ENCODE measurements at places on chromosomes 4 and X.

- H3K4me1 ChIP-seq = no peaks in the 10 kb centered on the region
- H3K36me3 ChIP-seq = no peaks in the 10 kb centered on the region
- H3K27ac ChIP-seq = no peak overlapping the region
Measured at GRCh38 chr4:100466501-100466900, 51.3 kb downstream of the EMCN start.

DNA sequence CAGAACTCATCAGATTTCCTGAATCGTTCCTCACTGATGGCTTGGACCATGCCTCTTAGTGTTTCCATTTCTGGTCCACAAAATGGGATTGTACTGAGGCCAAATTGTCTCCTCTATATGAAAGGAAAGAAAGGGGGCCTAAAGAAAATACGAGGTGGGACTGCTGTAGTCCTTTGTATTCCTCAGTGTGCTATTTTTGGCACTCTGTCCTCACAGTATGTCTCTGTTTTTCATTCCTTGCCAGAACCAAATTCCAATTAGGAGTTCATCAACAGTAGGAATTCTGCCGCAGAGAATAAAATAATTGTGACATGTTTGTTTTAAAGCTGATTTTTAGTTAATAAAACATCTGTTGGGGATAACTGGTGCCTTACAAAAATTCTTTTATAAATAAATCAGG is 515.7 kb downstream of the SMARCA1 start:
- H3K4me1 ChIP-seq = no peaks in the 10 kb centered on the region
- H3K27me3 ChIP-seq = no peaks in the 10 kb centered on the region
- H3K4me3 ChIP-seq = no peak overlapping the region
- H3K27ac ChIP-seq = no peak overlapping the region
- H3K36me3 ChIP-seq = no peaks in the 10 kb centered on the region

GRCh38 chr4:25608644-25609043 is 47.0 kb upstream of the SLC34A2 start:
- H3K27me3 ChIP-seq = no peaks in the 10 kb centered on the region
- no peaks in the 10 kb centered on the region for H3K4me1 ChIP-seq
- no peaks in the 10 kb centered on the region for H3K36me3 ChIP-seq
- H3K4me3 ChIP-seq = no peak overlapping the region

DNA sequence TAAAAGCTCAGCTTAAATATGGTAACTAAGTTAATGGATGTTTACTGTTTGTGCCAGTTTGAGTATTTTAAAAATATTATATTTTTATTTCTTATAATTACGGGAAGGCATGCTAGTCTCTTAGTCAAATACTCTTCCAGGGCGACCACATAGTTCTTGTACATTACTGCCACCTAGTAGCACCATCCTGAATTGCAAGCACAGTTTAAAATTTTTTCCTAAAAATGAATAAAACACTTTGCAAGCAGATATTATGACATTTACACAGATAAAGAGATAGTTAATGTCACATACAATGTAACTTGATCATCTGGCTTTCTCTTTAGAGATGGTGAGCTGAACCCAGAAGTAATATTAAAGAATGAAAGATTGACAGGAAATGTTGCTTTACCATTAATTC is 11.5 kb downstream of the NDP start:
- H3K27me3 ChIP-seq = no peaks in the 10 kb centered on the region
- DNase-seq = no peak
- no peaks in the 10 kb centered on the region for H3K36me3 ChIP-seq
- no peak overlapping the region for H3K4me3 ChIP-seq
- no peaks in the 10 kb centered on the region for H3K4me1 ChIP-seq

DNA sequence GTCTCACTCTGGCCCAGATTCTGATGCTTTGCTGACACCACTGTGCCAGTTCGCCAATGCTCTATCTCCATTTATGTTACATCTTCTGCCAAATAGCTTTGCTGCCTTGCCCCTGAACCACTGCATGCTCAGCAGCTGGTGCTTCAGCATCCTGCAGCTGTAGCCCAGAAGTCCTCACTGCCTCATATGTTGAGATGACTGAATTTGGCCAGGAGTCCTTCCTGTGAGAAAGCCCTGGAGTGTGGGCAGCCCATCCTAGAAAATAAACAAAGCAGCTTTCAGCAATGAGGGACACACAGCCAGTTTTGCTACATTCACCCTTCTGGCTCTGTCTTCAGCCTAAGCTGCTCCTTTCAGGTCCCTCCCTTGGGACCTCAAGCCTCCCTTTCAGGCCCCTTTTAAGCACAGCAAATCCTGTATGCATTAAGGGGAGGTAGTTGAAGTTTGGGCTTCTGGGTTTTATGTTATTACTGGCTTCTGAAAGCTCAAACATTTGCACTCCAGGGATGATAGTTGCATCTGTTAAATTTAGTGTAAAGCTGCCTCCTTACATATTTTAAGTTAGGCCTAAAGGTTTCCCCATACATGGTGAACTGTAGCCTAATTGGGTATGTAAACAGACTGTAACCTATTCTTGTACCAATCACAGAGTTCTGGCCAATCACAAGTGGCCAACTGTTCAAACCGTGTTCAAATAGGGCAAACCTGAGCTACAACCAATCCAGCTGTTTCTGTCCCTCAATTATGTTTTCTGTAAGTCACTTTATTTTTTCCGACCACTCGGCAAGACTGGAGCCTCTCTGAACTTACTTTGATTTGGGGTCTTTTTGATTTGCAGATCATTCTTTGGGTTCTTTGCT is 2.1 kb upstream of the TMEM165 start:
- H3K36me3 ChIP-seq = no peaks in the 10 kb centered on the region
- H3K4me1 ChIP-seq = peaks cover 25% of the 10 kb centered on the region
- no peak for DNase-seq
- H3K27ac ChIP-seq = no peak overlapping the region
- H3K27me3 ChIP-seq = no peaks in the 10 kb centered on the region
- no peak overlapping the region for H3K4me3 ChIP-seq

- H3K4me3 ChIP-seq = no peak overlapping the region
- H3K4me1 ChIP-seq = peaks cover 26% of the 10 kb centered on the region
- no peaks in the 10 kb centered on the region for H3K27me3 ChIP-seq
- no peak for DNase-seq
- no peak overlapping the region for H3K27ac ChIP-seq
Measured at GRCh38 chr4:38687571-38688011, 23.6 kb downstream of the KLF3 start.

GRCh38 chrX:21933077-21933476 is 7.4 kb upstream of the SMS start:
- peak overlapping the region; percentile 62 for H3K27ac ChIP-seq
- no peaks in the 10 kb centered on the region for H3K4me1 ChIP-seq
- H3K36me3 ChIP-seq = no peaks in the 10 kb centered on the region
- no peaks in the 10 kb centered on the region for H3K27me3 ChIP-seq
- H3K4me3 ChIP-seq = no peak overlapping the region
- no peak for DNase-seq

- H3K4me1 ChIP-seq = no peaks in the 10 kb centered on the region
- no peaks in the 10 kb centered on the region for H3K27me3 ChIP-seq
- H3K36me3 ChIP-seq = no peaks in the 10 kb centered on the region
- H3K27ac ChIP-seq = no peak overlapping the region
Measured at GRCh38 chr4:40669504-40669903, 39.8 kb upstream of the RBM47 start.

DNA sequence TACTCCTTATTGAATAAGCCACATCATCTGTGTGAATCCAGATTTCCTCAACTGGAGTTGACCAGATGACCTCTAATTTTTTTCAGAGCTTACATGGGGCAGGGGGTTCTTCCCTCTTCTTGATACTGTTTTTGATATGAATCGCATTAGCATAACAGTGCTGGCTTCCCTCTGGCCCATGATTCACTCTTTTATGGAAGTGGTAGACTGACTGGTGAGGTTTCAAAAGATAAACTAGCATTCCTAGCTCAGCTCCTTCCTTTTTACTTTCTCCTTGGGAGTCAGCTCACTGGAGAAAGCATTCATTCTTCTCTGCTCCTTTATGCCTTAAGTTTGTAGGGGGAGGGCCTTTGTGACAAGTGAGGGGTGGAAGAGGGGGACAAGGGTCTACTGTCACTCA is 161.0 kb upstream of the FGF13 start:
- no peak for DNase-seq
- H3K4me1 ChIP-seq = no peaks in the 10 kb centered on the region
- no peak overlapping the region for H3K4me3 ChIP-seq
- H3K36me3 ChIP-seq = no peaks in the 10 kb centered on the region

GRCh38 chrX:41670112-41670511 is 18.7 kb upstream of the GPR34 start:
- no peaks in the 10 kb centered on the region for H3K36me3 ChIP-seq
- no peaks in the 10 kb centered on the region for H3K4me1 ChIP-seq
- no peak overlapping the region for H3K4me3 ChIP-seq
- DNase-seq = no peak
- H3K27me3 ChIP-seq = no peaks in the 10 kb centered on the region
- H3K27ac ChIP-seq = no peak overlapping the region

GRCh38 chr4:117814277-117815246 is 219.7 kb upstream of the NDST3 start:
- H3K27me3 ChIP-seq = no peaks in the 10 kb centered on the region
- H3K27ac ChIP-seq = no peak overlapping the region
- no peak for DNase-seq
- H3K4me3 ChIP-seq = no peak overlapping the region
- no peaks in the 10 kb centered on the region for H3K36me3 ChIP-seq
- no peaks in the 10 kb centered on the region for H3K4me1 ChIP-seq

DNA sequence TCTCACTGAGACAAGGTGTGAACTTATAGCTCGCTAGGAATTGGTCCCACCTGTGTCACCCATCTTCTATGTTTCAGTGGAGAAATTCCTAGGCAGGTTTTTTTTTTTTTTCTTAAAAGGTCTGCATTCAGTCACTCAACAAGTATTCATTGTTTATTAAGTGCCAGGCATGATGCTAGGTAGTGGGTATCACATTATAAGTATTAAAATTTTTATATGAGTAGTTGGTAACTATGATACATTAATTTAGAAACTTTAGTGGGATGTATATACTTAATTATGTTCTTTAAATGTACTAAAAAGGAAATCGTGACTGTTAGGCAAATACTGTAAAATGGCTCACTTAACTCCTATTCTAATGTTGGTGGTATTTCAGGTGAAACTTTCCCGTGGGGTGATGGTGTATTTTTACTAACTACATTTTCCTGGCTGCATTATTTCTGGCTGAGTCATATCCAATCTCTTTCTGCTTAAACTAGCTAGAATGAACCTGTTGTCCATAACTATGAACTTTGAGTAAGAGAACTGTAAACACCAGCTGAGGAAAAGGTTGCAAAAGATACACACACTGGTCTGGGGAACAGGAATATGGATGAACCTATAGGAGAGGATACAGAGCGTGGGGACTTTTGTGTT is 49.3 kb upstream of the MED14 start:
- DNase-seq = no peak
- H3K36me3 ChIP-seq = no peaks in the 10 kb centered on the region
- no peaks in the 10 kb centered on the region for H3K4me1 ChIP-seq
- no peaks in the 10 kb centered on the region for H3K27me3 ChIP-seq
- H3K27ac ChIP-seq = no peak overlapping the region

- DNase-seq = no peak
- H3K4me1 ChIP-seq = peaks cover 16% of the 10 kb centered on the region
- no peaks in the 10 kb centered on the region for H3K27me3 ChIP-seq
- H3K27ac ChIP-seq = no peak overlapping the region
- H3K36me3 ChIP-seq = no peaks in the 10 kb centered on the region
Measured at GRCh38 chr4:107718351-107718965, 1.6 kb downstream of the PAPSS1 start.

DNA sequence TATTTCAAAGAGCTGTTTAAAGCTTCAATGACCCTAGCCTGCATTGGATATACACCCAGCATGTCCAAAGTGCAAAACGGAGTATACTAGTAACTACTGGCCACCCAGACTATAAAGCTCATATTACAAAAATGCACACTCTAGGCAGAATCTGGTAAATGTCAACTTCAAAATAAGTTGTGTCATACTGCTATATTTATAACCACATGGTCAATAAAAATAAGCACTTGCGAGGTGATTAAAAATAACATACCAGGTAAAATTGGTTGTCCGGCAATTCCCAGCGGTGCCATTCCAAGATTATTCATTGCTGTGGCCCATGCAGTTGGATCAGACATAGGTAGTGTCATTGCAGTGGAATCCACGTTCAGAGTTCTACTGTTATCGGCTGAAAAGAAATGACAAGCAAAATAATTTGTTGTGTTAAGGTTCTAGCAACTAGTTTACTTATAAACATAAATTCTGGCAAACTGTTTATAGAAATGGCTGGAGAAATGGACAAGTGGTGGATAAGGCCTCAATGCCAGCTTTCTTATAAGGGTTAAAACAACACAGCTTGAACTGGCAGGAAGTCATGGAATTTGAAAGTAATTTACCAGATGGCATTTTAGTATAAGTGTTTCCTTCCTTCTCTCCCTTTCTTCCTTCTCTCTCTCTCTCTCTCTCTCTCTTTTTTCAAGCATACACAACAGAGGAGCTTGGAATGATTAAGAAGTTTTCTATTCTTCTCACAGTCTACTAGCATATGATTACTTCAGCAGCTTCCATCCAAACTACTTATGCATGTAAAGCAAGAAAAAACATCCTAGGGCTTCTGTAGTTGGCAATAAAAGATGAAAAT is 199.9 kb downstream of the ENOX2 start:
- H3K27me3 ChIP-seq = no peaks in the 10 kb centered on the region
- DNase-seq = no peak
- H3K4me1 ChIP-seq = peaks cover 19% of the 10 kb centered on the region
- H3K4me3 ChIP-seq = no peak overlapping the region

DNA sequence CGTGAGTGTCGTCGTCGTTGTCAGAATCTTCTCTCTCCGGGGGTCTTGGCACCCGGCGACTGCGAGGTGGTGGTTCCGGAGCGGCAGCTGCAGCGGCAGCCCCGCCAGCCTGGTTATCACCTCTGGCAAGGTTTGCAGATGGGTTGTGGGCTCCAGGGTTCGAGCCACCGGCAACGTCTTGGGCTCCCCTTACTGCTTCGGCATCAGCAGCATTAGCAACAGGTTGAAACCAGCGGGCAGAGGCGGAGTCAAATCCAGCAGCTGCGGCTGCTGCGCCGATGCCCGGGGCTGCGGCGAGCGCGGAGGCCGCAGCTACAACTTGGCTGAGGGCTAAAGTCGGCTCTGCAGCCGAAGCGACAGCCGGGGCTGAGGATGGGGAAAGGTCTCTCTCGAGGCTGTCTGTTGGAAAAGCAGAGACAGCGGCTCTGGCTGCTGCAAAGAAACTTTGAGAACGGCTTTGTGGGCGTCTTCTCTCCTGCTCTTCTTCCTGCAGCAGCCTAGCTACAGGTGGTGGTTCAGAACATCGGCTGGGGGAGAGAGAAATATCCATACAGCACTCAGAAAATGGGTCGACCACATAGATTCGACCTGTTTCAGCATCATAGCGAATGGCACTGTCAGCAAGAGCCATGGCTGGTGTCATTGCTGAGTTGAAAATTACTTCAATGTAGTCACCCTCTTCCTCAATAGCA is 3.6 kb downstream of the IRS4 start:
- H3K4me3 ChIP-seq = no peak overlapping the region
- peaks cover 11% of the 10 kb centered on the region for H3K4me1 ChIP-seq
- no peak for DNase-seq
- peaks cover 7% of the 10 kb centered on the region for H3K27me3 ChIP-seq

DNA sequence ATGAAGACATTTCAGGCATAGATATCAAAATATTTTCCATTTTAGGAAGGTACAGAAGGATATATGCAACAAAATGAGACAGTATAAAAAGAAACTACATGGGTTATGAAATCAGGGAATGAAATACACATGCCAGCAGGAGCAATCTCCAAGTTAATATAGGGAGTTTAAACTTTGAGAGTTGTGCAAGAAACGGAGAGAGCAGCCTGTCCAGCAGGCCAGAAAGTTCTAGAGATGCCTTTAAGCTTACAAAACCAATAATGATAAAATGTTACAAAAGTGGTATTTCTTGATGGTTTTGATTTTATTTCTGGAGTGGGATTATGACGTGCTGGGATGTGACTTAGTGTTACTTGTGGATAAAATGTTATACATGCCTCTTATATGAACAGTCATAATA is 2047.9 kb downstream of the ARAP2 start:
- no peak overlapping the region for H3K27ac ChIP-seq
- no peaks in the 10 kb centered on the region for H3K27me3 ChIP-seq
- H3K4me3 ChIP-seq = no peak overlapping the region
- no peaks in the 10 kb centered on the region for H3K4me1 ChIP-seq
- no peak for DNase-seq

Data from gastrocnemius medialis (tissue), 4 donors.